ENCODE measurements at places on chromosomes 4 and X.

DNA sequence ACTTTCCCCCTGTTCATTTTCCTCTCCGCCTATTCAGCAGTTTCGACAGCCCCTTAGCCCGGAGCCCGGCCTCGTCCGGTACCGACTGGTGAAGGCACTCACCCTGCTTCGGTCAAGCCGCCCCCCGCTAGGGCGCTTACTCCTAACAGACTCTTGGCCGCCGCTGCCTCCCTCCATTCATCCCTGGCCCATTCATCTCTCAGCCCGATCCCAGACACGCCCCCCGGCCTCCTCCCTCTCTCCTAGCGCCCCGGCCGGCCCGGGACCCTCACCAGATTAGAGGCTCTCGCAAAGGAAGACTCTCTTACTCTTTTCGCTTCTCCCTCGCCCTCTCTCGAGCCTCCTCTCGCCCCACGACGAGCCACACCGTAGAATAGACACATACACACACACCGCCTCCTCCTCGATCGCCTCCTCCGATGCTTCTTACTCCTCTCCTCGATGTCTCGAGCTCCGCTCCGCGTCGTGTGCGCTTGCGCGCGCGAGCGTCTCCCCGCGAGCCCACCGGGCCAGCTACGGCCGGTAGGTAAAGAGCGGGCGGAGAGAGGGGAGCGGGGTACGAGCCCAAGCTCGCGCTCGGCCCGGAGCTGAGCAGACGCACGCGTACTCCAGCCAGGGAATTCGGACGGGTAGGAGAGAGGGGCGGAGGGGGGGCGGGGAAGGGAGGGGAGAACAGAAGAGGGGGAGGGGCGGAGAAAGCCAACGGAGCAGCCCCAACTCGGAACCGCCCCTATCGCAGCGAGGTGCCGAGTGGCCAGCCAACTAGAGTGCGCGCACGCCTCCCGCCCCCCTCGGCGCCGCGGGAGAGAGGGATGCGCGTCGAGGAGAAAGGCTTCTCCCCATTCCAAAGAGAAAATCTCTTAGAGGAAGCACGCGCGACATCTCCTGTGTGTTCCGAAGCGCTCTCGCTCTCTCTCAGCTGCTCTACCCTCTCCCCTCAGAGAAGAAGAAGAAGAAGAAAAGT is at the start of gene WNK3:
WNK3 (minus strand) TSS at position 633 of the 964 bp plus-strand sequence.
- DNase-seq, result peak; percentile 88

DNA sequence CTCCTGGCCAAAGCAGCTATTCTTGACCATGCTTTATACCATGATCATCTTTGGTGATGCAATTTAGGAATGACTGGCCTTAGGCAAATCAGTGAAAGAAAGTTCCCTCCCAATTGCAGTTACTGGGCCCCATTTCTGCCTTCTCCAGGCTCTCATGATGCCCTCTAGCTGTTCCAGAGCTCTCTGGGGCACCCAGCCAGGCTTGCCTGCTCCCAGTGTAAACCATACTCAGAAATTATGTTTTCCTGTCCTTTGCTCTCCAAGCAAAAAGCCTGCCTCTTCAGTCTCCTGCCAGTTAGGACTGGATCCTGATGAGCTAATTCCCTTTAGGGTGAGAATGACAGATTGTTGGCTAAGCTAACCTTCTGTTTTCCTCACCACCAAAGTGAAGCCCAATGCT is 85.3 kb upstream of the RBPJ start:
- DNase-seq, result peak; percentile 52

DNA sequence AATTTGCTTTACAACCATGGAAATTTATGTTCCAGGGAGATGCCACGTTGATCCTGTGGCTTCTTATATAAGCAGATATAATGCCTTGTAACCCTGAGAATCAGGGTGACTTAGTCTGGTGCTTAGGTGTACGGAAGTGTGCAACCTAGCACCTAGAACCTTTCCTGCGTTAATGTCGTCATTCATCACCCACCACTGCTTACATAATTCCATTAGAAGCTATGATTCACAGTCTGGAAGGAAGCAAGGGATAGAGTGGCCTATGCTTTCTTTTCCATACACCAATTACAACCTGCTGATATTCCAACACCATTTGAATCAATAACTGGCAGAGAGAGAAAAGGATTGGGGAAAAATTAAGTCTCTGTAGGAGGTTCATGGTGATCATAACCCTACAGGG is 17.3 kb upstream of the CXCL8 start:
- no peak for DNase-seq

GRCh38 chrX:121655276-121655675 is 607.9 kb downstream of the GLUD2 start:
- no peak for DNase-seq

DNA sequence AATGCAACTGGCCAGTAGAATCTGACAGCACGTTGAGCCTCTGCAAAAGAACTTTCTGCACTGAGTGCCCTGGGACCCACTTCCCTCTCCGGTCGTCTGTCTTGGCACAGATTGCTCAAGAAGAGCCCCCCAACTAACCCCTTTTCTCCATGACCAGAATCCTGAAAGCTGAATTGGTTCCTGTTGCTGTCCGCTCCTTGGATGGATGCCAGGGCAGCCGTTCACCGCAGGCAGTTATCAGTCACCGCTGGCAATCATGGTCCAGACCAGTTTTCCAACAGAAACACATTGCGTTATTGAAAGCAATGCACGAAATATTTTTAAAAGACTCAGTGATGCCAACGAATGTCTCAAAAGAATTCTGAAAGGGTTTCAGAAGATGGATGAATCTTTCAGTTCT is 733.7 kb upstream of the FRG1 start:
- DNase-seq, result no peak

Data from fibroblast of skin of abdomen (primary cell).